COR-L47 (cell line): ENCODE measurements at places on chromosomes 12 and 14.

DNA sequence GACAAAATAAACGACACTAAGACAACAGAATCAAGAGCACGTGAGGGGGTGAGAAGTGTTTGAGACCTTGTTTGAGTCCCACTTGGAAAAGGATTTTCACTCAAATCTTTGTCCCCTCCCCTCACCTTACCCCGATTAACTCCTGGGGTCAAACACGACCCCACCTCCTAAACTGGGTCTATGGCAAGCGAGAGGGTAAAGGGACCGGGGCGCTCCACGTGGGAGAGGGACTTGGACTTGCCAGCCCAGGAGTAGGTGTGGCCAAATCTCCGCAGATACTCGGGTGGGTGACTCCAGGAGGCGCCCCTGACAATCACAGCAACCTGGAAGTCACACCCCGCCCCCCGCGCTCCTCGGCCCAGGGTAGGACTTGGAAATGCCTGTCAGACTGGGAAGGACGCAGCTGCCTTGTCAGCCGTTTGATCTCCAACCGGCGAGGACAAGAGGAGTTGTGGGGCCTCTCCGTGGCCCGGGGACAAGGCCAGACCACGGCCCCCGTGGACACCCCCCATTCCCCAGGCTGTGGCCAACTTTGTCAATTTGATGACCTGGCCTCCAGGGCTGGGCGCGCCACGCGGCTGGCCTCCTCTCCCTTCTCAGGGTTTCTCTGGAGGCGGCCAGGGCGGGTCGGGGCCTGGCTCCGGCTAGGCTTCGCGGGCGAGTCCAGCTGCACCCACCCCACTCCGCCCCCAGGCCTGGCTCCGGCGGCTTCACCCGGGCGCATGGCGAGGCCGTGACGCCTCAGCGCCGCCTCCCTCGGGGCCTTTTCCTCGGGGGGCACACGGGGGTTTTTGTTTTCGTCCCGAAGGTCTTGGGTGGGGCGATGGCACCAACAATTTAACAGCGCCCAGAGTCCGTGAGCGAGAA, 1.1 kb upstream of the BCL11B start:
- DNase-seq: peak; percentile 51

DNA sequence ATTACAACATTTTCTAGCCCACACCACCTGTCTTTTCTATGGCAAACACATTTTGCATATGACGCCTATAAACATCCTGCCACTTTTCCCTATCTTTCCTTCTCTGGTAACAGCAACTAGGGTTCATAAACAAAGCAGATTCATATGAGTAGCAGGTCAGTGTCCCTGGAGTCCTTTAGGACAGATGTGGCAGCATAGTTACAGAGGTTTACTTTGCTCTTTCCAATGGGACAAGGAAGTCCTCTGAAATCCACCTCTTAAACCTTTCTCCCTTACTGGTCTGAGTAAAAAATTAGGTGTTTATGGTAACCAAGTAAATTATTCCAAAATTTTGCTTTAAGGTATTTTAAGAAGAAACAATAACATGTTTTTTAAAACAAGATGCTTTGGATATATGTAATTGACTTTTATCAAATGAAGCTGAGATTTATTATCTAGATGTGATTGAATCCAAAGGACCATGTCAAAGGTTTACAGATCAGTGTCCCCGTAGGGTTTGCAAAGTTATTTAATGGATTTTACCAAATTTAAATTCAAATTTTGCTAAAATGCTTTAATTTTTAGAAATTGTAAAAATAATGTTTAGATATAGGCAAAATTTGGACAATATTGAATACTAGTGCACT, 79.2 kb upstream of the PAWR start:
- DNase-seq: no peak

- DNase-seq: no peak
Measured at GRCh38 chr14:64946310-64947045, 3.9 kb upstream of the GPX2 start.

DNA sequence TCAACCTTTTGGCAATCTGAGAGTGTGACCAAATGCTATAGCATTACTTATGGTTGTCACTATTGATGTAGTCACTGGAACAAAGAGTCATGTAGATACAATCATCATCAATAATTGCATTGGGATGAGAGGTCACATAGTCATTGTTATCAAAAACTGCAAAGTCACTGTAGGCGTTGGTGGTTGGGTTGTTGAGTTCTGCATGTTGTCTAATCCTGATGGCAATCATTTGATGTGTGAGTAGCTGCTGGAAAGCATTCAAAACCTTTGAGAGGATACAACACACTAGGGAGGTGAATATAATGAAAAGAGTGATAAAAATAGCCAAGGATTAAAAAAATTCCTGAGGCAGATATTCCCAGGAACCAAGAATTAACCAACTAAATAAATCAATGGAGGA, 214.7 kb upstream of the SYT10 start:
- DNase-seq: no peak

- DNase-seq: no peak
Measured at GRCh38 chr12:92010368-92010767, 135.3 kb downstream of the BTG1 start.

- DNase-seq: no peak
Measured at GRCh38 chr14:67644428-67644827, 24.7 kb downstream of the ARG2 start.

- no peak for DNase-seq
Measured at GRCh38 chr14:89422181-89422951, 5.3 kb upstream of the FOXN3 start.

DNA sequence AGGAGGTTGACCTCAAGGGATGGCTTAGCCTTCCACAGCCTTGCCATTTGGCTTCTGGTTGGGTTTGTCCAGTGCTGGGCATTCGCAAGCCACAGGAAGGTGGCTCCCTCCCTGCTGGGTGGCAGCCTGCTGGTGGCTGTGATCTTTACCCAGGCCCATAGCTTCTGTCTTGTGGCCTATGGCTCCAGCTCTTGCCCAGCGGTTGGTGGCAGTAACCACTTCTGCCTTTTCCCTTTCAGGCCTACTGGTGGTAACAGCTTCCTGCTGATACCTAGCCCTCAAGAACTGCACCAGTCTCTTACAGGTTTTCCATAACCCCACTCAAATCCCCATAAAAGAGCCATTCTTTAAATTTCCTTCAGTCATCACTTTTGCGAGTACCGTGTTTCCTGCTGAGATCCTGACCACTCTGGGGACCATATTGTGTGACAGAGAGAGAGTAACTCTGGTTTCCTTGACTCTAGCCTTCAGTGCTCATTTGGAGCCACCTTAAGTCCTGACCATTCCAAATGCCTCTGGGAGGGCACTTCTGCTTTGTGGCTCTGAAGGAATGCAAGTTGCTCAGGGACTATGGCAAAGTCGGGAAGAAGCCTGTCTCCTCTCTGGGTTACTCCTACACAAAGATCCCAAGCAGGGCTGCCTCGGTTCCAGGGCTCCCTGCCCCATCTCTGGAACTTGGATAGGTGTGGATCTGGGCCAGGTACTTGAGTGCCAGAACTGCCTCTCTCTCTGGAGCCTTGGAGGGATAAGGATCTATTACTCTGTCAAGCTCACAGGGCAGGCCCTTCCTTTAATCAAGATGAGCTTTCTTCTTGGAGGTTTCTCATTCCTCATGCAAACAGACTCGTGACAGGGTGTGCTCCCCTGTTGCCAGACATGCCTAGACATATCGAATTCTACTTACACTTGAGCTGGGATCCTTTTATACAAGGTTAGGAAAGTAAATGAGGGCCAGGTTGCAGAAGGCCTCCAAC, 2.9 kb upstream of the NYNRIN start:
- DNase-seq: no peak

DNA sequence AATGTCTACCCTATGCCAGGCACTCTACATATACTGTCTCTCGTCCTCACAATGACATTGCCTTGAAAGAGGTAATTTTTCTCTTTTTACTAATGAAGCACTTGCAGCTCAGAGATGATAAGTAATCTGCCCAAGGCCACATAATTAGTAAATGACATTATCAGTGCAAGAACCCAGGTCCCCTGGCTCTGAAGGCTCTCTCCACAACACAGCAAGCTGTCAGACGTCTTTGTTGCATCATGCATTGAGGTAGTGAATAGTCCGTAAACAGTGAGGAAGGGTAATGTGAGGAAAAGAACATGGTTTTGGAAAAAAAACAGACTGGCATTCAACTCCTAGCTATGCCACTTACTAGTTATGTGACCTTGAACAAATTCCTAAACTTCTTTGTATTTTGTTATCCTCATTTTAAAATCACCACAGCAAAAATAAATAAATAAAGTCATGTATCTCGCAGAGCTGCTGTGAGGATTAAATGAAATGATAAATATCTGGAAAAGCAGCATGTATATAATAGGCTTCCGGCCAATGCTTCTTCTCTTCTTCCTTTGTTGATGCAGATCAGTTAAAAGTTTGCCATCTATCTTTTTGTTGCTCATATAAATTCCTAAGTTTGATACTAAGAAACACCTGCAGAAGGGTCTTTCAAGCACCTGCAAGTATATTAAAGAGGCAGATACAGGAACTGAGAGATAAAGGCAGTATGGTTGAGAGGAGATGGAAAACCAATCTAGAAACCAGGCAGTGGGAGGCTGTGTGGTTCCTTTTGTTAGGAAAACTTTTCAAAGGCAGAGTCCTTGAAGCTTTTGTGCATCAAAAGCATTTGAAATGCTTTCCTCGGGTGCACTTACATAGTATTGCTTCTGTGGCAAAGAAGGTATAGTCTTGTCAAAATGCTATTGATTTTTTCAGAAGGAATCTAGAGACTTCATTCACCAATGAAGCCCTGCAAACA, 82.8 kb downstream of the BTG1 start:
- DNase-seq: no peak

GRCh38 chr12:93336291-93336741, 41.4 kb upstream of the NUDT4 start:
- no peak for DNase-seq

- DNase-seq: no peak
Measured at GRCh38 chr14:77098529-77099353, 683 bp downstream of the CIPC start.

DNA sequence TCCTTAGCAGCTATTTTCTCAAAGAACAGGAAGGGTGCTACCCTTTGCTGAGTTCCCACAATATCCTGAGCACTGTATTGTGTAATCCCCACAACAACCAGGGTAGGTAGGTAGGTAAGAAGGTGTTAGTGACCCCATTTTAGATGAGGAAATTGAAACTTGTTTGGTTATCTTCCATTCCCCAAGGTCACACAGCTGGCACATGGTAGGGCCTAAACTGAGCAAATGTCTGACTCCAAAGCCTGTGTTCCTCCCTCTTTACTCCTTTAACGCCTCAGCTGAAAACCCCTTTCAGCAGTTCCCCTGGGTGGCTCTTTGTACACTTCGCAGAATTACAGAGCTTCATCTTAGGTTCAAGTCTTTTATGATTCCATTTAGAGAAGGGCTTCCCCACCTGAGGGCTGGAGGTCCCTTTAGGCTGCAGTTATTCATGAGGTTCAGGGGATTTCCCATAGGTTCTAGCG, 26.5 kb upstream of the RIC8B start:
- no peak for DNase-seq

GRCh38 chr14:23185063-23185462, 1.6 kb upstream of the SLC7A8 start:
- no peak for DNase-seq

- DNase-seq: no peak
Measured at GRCh38 chr14:71712478-71712877, 219.8 kb upstream of the RGS6 start.

- no peak for DNase-seq
Measured at GRCh38 chr14:50338587-50338986, 26.5 kb downstream of the DMAC2L start.

DNA sequence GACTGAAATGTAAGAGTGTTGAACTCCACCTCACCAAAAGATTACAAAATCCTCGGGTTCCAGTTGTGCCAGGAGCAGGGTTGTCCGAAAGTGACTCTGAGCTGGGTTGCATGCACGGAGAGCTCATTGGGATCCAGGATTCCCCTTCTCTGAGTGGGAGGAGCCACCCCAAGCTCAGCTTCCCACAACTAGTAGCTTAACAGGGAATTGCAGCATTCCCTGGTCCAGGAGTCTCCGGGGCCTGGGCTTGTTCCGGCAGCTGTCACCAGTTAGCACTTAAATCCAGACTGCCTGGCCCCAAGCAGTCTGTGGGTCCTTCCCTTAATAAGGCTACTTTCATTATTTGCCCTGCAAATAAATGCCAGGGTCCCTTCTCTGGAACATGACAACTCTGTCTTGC, 50.1 kb downstream of the CD9 start:
- no peak for DNase-seq

GRCh38 chr14:32010604-32011125, 66.4 kb upstream of the ARHGAP5 start:
- DNase-seq: no peak

GRCh38 chr14:75428230-75429104, 645 bp downstream of the JDP2 start:
- no peak for DNase-seq

DNA sequence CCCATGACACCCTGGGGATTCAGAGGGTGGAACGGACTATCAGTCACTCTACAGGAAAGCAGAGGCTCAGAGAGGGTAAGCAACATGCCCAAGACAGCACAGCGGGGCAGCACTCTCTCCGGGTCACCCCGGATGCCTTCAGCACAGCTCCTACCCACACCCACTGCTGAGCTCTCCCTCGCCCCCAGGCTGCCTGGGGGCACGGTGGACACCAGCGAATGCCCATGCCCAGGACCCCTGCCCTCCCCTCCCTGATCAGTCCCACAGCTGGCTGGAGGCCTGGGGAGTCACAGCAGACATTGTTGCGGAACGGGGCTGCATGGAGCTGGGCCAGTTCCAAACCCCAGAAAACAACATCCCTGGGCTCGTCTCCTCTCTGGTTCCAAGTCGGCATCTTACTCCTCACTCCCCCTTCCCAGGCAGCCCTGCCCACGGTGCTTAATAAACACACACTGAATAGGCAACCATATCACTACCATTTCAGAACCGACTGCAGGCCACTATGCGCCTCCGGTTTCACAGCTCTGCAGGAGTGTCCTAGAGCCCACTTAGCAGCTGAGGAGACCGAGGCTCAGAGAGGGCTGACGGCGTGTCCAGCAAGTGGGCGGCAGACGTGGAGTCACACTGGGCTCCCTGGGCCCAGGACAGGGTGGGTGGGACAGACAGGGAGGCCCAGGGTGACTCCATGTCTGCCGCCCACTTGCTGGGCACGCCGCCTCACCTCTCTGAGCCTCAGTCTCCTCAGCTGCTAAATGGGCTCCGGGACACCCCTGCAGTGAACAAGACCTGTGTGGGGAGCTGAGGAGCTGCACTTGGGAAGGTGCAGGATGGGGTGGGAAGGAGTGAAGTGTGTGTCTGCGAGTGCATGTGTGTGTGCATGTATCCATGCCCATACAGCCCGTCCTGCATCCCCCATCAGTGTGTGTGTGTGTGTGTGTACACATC, 27.0 kb downstream of the CCDC85C start:
- no peak for DNase-seq

GRCh38 chr12:22624548-22624869, 462 bp upstream of the ETNK1 start:
- DNase-seq: no peak
